ENCODE measurements at places on chromosomes 1 and 21. TPM values are rescaled to one million over a fixed set of nuclear protein-coding genes. Genes with fewer than 3 reads are reported as not detected.

DMRTA2 gene
- total RNA-seq: not detected

FAM72C gene
- total RNA-seq: not detected

OR1C1 gene
- total RNA-seq: not detected

LCE1B gene
- not detected for total RNA-seq

NHLH1 gene
- total RNA-seq: not detected

RBP7 gene
- total RNA-seq: 46.8 TPM

KIAA1614 gene
- 0.52 TPM for total RNA-seq

PDIK1L gene
- 7.8 TPM for total RNA-seq

PSMG1 gene
- 16.6 TPM for total RNA-seq

ICOSLG gene
- total RNA-seq: 2.0 TPM

ACOT11 gene
- 6.3 TPM for total RNA-seq

MNDA gene
- total RNA-seq: 3.0 TPM

FMN2 gene
- total RNA-seq: 0.26 TPM

PTP4A2 gene
- total RNA-seq: 79.6 TPM

FAM89A gene
- 35.3 TPM for total RNA-seq

PDC gene
- total RNA-seq: not detected

TMEM125 gene
- total RNA-seq: 45.8 TPM

CELA3A gene
- 51,622 TPM for total RNA-seq

LCE2A gene
- total RNA-seq: not detected

SGIP1 gene
- not detected for total RNA-seq

SZRD1 gene
- 29.8 TPM for total RNA-seq

TAF5L gene
- total RNA-seq: 6.2 TPM

TCHHL1 gene
- total RNA-seq: not detected

SYTL1 gene
- 107 TPM for total RNA-seq

DNASE2B gene
- total RNA-seq: not detected

TTC39A gene
- 7.9 TPM for total RNA-seq

ATF3 gene
- 8.6 TPM for total RNA-seq

RNF19B gene
- 19.8 TPM for total RNA-seq

KCNE1 gene
- 1.0 TPM for total RNA-seq

SERTAD4 gene
- 1.0 TPM for total RNA-seq

U2AF1 gene
- 40.9 TPM for total RNA-seq

GNG5 gene
- 28.0 TPM for total RNA-seq

DAB1 gene
- total RNA-seq: under 0.01 TPM

TRIM17 gene
- not detected for total RNA-seq

AVPR1B gene
- total RNA-seq: 0.78 TPM

HAO2 gene
- not detected for total RNA-seq

CLCA4 gene
- not detected for total RNA-seq

CHODL gene
- total RNA-seq: 4.9 TPM

PGLYRP3 gene
- total RNA-seq: not detected

CDC20 gene
- 2.3 TPM for total RNA-seq

HSD3B2 gene
- not detected for total RNA-seq

Data from body of pancreas (tissue), 4 donors.